MCF 10A (cell line): ENCODE measurements at places on chromosomes 12 and 14. TPM values are rescaled to one million over a fixed set of nuclear protein-coding genes. Genes with fewer than 3 reads are reported as not detected.

GRCh38 chr14:102451064-102451352, 58.6 kb downstream of the ANKRD9 start:
- no peak overlapping the region for H3K27ac ChIP-seq
- no peaks in the 10 kb centered on the region for H3K27me3 ChIP-seq
- DNase-seq: no peak
- H3K36me3 ChIP-seq: peaks cover 69% of the 10 kb centered on the region

The TAS2R7 gene
- total RNA-seq: not detected in 2 replicates

DNA sequence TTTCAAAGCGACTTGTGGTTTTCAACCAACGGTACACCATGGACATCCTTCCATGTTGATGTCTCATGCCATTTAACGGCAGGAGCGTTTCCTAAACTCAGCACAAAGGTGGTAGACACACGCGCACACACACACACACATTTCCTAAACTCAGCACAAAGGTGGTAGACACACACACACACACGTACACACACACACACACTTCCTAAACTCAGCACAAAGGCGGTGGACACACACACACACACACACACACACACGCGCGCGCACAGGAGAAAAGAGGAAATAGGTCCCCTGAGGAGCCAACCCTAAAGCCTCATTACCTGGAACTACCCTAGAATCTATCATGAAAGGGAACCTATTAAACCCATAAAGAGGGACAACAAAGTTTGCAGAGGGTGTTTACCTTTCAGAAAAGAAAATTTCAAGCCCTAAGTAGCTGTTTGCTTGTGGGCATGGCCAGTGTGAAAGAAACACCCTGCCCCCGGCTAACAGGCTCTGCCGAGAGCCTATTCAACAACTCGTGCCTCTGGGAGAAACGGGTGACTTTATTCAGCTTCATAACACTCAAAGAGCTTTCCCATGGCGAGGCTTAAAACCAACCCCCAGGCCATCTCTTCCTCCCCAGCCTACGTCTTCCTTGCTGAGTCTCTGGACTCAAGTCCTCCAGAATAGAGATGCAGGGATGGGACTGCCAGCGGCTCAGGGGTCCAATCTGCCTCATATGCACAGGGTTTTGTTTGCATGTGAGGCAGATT, 31.8 kb downstream of the SLC8B1 start:
- no peaks in the 10 kb centered on the region for H3K27me3 ChIP-seq
- peaks cover 13% of the 10 kb centered on the region for H3K4me1 ChIP-seq
- no peak for DNase-seq
- H3K36me3 ChIP-seq: peaks cover 31% of the 10 kb centered on the region
- no peak overlapping the region for H3K27ac ChIP-seq

GRCh38 chr12:25800101-25800500, 158.4 kb upstream of the RASSF8 start:
- H3K36me3 ChIP-seq: no peaks in the 10 kb centered on the region
- H3K27me3 ChIP-seq: no peaks in the 10 kb centered on the region
- no peak overlapping the region for H3K27ac ChIP-seq

DNA sequence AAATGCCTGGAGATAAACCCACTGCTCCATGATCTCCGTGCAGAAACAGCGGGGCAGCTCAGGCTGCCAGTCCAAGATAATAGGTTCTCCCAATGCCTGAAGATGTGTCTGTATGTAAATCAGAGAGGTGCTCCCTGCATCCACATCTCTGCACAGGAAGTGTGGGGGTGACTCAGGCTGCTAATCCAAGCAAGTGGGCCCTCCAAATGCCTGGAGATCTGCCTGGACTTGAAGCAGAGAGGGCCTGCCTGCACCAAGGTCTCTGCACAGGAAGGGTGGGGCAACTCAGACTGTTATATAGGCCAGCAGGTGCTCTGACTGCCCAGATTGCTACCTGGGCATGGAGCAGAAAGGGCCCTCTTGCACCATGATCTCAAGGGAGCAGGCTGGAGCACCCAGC, 504.7 kb downstream of the LRFN5 start:
- peak; percentile 3 for DNase-seq
- H3K27me3 ChIP-seq: no peaks in the 10 kb centered on the region
- H3K27ac ChIP-seq: no peak overlapping the region
- H3K36me3 ChIP-seq: peaks cover 11% of the 10 kb centered on the region
- no peak overlapping the region for H3K4me3 ChIP-seq
- peaks cover 5% of the 10 kb centered on the region for H3K4me1 ChIP-seq

- DNase-seq: no peak
- H3K4me3 ChIP-seq: peak overlapping the region; percentile 93
- H3K27ac ChIP-seq: peak overlapping the region; percentile 85
Measured at GRCh38 chr14:103562179-103562428, 353 bp downstream of the BAG5 start.

DNA sequence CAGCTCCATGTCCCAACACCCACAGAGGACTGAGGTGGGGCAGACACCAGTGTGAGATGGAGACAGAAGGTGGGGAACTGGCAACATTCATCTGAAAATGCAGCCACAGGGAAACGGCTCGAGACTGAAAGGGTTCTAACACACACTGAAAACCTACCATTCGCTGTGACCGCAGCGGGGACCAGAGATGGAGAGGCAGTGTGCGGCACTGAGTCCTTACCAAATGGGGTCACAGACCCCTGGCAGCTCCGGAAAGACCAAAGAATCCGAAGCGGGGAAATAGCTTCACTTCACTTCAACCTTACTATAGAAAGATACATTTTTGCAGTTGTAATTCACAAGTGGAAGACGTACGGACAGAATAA, 9.6 kb downstream of the BAG5 start:
- peak overlapping the region; percentile 40 for H3K27ac ChIP-seq
- no peak overlapping the region for H3K4me3 ChIP-seq
- no peak for DNase-seq
- peaks cover 23% of the 10 kb centered on the region for H3K4me1 ChIP-seq

- DNase-seq: no peak
- H3K4me1 ChIP-seq: no peaks in the 10 kb centered on the region
- H3K27me3 ChIP-seq: no peaks in the 10 kb centered on the region
- no peak overlapping the region for H3K4me3 ChIP-seq
Measured at GRCh38 chr12:26389343-26389742, 194.0 kb downstream of the SSPN start.

DNA sequence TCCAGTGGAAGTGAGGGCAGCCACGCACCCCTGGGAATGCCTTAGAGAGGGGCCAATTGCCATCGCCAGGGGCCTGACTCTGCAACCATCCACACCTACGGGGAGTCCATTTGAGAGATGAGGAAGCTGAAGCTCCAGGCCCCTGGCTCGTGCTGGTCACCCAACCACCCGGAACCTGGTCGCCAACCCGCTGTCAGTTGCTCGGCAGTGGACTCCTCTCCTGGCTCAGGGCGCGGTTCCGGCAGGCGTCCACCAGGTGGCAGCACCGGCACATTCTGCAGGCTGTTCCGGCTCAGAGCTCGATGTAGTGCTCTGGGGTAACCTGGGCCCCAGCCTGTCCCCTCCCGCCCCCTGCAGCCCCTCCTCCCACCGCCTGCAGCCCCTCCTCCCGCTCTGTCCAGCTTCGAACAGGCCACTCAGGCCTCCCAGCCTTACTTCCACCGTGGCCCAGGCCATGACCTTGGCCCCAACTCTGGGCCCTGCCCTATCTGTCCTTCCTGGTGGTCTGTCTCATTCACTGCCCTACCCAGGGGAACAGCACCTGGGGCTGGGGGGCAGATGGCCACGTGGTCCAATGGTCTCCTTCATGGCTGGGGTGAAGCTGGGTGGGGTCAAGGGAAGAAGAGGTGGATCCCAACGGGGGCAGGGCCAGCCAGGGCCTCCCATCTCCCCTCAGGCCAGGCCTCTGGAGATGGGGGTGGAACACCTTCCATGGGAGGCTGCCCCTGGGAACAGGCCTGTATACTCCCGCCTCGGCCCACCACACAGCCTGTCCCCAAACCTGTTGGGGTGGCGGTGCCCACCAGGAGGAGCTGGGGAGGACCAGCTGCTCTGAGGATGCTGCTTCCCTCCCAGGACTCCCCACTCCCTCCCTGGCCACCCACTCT, 15.7 kb downstream of the SIVA1 start:
- no peaks in the 10 kb centered on the region for H3K4me1 ChIP-seq
- DNase-seq: peak; percentile 77
- H3K27ac ChIP-seq: no peak overlapping the region
- no peak overlapping the region for H3K4me3 ChIP-seq
